ENCODE measurements at places on chromosomes 5 and 9.

GRCh38 chr9:82184524-82184923, 196.0 kb downstream of the SPATA31D1 start:
- DNase-seq: no peak

GRCh38 chr5:114319236-114319635, 42.6 kb upstream of the KCNN2 start:
- DNase-seq: no peak

DNA sequence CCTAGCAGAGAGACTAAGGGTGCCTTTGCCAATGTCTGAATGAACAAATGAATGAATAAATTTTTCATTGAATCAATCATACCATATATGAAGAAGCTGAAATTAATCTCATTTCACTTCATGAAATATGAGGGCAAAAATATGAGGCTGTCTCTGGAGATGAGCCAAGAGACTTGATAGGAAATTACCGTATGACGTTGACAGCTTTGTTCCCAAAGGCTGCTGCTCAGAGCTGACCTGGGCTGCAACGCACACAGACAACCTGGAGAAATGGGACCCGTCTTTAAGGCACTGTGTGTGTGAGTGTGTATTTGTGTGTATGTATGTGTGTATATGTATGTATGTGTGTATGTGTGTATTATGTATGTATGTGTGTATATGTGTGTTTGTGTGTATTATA, 226.1 kb downstream of the IRX2 start:
- DNase-seq: no peak

GRCh38 chr5:113022661-113023060, 46.1 kb downstream of the DCP2 start:
- DNase-seq: peak; percentile 79

GRCh38 chr5:12230659-12231058, 326.4 kb upstream of the CTNND2 start:
- DNase-seq: no peak

DNA sequence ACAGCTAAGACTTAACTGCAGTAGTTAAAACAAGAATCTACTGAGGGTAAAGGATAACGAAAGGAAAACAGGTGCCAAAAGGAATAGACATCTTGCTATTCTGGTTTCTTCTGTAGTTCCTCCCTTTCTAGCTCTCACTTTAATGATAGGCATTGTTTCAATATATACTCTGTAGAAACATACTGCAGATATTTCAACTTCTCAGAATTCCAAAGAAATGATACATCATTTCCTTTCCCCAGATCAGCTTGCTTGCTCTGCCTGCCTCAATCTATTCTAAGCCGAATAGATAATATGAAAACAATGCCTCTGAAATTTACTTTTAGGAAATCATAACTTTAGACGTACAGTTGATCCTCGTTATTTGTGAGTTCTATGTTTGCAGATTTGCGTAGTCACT, 46.3 kb downstream of the ACO1 start:
- DNase-seq: no peak

DNA sequence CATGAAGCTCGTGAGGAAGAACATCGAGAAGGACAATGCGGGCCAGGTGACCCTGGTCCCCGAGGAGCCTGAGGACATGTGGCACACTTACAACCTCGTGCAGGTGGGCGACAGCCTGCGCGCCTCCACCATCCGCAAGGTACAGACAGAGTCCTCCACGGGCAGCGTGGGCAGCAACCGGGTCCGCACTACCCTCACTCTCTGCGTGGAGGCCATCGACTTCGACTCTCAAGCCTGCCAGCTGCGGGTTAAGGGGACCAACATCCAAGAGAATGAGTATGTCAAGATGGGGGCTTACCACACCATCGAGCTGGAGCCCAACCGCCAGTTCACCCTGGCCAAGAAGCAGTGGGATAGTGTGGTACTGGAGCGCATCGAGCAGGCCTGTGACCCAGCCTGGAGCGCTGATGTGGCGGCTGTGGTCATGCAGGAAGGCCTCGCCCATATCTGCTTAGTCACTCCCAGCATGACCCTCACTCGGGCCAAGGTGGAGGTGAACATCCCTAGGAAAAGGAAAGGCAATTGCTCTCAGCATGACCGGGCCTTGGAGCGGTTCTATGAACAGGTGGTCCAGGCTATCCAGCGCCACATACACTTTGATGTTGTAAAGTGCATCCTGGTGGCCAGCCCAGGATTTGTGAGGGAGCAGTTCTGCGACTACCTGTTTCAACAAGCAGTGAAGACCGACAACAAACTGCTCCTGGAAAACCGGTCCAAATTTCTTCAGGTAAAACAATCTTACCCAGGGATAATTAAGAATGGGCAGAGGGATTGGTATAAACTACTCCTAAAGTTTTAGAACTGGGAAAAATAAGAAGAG, 12.9 kb downstream of the ITGA1 start:
- peak; percentile 65 for DNase-seq

DNA sequence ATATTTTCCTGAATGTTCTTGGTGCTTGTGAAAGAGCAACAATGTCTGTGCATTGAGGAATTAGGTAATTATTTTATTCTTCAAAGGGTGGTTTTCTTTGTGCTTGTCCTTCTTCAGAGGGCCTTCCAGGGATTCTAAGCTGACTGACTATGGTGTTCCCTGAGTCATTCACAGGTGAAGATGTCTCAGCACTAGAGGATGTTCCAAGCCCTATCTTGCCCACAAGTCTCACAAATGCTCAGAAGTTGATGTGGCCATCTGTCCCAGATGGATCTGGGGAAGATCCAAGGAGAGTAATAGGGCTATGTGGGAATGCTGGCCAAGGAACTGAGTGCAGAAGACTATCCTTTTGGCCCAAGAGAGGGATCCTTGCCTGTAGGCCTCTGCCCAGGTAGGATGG, 120.9 kb downstream of the ADAMTSL1 start:
- no peak for DNase-seq

DNA sequence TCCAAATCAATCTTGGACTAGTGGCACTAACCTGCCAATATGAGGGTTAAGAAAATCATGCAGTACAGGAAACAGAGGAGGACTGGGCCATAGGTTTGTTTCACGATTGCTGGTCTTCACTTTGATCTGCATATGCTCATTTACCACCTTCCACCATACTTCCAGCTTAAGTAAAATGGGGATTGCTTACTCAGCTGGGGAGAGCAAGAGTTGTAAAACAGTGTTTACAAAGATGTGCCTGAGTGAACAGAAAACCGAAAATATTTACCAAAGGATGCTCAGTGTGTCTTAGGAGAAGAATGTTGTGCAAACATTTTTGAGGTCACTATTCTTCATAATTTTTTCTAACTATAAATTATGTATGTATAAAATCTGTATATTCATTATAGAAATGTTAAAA, 65.1 kb upstream of the DNAH5 start:
- no peak for DNase-seq

GRCh38 chr5:39238366-39239105, 19.2 kb upstream of the FYB1 start:
- DNase-seq: no peak

DNA sequence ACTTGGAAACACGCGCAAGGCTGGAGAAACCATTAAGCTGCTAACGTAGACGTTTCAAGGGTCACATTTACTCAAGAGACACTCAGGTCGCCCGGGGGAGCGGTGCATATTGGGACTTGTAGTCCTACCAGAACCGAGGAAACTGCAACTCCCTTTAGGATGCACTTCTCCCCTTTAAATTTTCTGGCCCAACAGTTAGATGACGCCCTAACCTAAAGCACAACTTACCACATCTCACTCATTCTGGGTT, 384 bp upstream of the DMXL1 start:
- DNase-seq: no peak

DNA sequence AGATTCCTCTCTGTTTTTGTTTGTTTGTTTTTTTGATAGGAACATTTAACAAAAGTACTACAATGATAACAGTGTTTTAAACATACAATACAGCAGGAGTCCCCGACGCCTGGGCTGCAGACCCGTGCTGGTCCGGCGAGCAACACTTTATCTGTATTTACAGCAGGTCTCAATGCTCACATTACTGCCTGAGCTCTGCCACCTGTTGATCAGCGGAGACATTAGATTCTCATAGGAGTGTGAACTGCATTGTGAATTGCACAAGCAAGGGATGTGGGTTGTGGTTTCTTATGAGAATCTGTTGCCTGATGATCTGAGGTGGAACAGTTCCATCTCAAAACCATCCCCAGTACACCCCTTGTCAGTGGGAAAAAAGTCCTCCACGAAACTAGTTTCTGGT, 1068.5 kb upstream of the CDH10 start:
- DNase-seq: no peak

DNA sequence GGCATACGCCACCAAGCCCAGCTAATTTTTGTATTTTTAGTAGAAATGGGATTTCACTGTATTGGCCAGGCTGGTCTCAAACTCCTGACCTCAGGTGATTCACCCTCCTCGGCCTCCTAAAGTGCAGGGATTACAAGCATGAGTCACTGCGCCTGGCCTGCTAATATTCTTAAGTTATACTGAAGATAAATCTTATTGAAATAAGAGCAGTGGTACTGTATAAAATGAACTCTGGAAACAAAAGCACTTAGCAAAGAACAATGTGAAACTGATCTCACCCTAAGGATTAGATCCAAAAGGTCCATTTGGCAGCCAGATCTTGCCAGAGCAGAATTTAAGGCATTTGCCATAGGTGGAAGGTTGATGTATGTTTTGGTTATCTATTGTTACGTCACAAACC, 27.1 kb downstream of the CYSTM1 start:
- no peak for DNase-seq

GRCh38 chr5:168477060-168477459, 9.2 kb upstream of the RARS1 start:
- no peak for DNase-seq

- no peak for DNase-seq
These were observed 51.1 kb upstream of the FANCC start for GRCh38 chr9:95368377-95369160.

- DNase-seq: no peak
These were observed 32.6 kb downstream of the WDR36 start for GRCh38 chr5:111124793-111125192.

DNA sequence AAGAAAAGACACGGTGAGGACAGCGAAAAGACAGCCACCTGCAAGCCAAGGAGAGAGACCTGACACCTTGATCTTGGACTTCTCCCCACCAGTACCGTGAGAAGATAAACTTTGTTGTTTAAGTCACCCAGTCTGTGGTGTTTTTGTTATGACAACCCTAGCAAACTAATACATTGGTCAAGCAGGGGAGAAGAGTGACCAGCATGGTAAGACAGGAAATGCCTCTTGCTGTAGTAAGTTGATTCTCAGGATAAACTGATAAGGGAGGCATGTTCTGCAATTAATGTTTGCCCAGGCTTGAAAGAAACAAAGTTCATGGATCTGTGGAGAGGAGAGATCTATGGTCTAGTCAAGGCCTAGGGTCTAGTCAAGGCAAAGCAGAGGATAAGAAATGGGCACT, 801.2 kb downstream of the MAT2B start:
- no peak for DNase-seq

DNA sequence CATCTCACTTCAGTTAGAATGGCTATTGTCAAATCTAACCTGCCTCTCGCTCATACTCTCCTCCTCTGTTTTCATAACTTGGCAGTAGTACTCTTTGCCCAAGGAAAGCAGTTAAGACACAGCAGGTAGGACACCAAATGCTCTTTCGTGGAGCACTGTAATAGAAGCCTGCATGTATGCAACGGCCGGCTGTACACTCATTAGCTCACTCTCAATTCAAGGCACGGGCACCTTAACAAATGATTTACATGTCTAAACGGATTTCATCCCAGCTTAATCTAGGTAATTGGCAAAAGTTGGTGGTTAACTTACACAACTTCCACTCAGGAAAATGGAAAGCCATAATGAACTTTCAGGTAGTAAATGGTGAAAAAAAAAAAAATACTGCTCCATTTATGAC, 14.9 kb downstream of the DEPDC1B start:
- DNase-seq: no peak

GRCh38 chr5:131634666-131634995, 398 bp downstream of the RAPGEF6 start:
- DNase-seq: peak; percentile 78

DNA sequence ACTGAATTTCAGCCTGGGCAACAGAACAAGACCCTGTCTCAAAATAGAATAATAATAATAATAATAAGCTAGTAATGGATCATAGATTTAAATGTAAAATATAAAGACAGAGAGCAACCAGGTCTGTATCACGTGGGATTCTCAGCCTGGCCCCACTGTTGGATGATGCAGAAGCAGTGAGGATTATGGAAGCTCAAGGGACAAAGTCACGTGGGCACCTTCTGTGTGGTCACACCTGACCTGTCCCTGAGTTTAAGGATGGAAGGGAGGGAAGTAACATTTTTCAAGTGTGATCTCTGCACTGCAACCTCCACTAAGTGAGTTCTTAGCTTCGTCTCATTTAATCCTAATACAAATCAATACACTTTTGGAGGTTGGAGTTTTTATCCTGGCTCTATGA, 212.5 kb upstream of the IER5L start:
- DNase-seq: no peak

GRCh38 chr9:28287455-28287854, 714.2 kb upstream of the C9orf72 start:
- no peak for DNase-seq
